Omental fat pad (tissue), 4 donors: ENCODE measurements at places on chromosomes 16 and 17. TPM values are rescaled to one million over a fixed set of nuclear protein-coding genes. Genes with fewer than 3 reads are reported as not detected.

Gene TNS4
- total RNA-seq, result not detected

Gene CIBAR2
- not detected for total RNA-seq

GRCh38 chr17:8713878-8714277 is 30.8 kb downstream of the CCDC42 start:
- no peak for DNase-seq

DNA sequence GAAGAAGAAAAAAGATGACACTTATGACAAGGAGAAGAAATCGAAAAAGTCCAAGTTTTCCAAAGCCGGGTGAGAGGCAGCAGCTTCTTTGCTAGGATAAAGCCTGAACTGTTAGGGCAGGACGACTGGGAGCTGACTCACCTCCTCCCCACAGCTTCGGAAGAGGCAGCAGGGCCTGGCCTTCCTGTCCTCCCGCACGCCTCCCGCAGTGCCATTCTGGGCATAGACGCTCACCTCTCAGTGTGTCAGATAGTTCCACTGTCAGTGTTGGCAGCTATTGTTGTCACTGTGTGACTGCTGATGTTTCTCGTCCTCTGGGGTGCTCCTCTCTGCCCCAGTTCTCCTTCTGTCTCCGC is 12.6 kb downstream of the UBN1 start:
- DNase-seq, result no peak

DNA sequence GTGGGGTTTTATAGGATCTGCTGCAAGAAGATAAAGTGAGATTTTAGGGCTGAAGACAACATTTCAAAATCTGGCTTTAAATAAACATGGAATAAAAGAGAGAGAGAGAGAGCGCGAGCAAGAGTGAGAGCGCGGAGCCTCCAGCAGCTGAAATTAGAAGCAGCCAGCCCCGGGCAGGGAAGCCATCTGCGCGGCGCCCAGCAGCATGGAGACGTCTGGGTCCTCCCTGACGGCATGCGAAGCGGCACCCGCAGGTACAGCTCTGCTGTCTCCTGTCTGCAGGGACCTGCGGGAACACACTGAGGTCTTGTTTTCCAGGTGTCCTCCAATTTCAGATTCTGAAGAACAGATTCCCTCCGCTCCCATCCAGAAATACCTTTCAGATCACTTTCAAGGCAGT is 7.9 kb upstream of the BAIAP2 start:
- no peak for DNase-seq

- DNase-seq, result no peak
Measured at GRCh38 chr16:66923866-66924265, 1.5 kb downstream of the RRAD start.

- DNase-seq, result no peak
Measured at GRCh38 chr17:78875363-78876093, 27.5 kb downstream of the CEP295NL start.

DNA sequence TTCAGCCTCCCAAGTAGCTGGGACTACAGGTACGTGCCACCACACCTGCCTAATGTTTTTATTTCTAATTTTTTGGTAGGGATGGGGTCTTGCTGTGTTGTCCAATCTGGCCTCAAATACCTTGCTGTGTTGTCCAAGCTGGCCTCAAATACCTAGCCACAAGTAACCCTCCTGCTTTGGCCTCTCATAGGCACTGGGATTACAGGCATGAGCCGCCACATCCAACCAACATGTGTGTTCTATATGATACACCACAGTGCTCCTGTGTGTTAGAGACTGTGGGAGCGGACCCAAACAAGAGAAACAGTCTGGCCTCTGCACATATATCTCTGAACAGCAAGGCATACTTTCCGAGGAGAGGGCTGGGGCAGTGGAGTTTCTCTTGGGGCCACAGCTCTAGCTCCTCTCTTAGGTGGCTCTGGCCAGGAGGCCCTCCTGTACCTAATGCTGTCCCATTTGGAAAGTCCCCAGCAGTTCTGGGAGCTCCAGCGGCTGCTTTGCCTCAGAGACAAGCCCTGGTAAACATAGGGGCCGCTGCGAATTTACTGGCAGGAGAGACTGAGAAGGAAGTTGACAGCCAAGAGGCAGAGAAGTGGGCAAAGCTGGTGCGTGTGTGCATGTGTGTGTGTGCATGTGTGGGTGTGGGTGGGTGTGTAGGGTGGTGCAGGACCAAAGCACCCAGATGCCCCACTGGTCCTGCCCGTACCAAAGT is 95.0 kb downstream of the RAB11FIP4 start:
- no peak for DNase-seq

DNA sequence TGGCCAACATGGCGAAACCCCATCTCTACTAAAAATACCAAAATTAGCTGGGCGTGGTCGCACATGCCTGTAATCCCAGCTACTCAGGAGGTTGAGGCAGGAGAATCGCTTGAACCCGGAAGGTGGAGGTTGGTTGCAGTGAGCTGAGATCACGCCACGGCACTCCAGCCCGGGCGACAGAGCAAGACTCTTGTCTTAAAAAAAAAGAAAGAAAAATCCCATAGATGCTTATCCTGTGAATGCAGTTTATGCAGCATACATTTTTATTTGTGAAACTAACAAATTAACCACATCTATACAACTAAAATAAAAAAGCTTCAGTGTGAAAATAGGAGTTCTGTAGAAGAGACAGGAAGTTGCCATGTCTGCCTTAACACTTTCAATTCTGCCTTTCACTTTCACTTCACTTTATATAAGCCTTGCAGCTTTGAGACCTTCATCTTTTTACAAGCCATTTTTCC is 7.1 kb downstream of the IGSF6 start:
- DNase-seq, result no peak

- DNase-seq, result no peak
Measured at GRCh38 chr17:72365857-72366414, 245.1 kb downstream of the SOX9 start.
